ENCODE measurements at places on chromosomes 2 and 18. TPM values are rescaled to one million over a fixed set of nuclear protein-coding genes. Genes with fewer than 3 reads are reported as not detected.

- no peak for ATAC-seq
These were observed 256.4 kb upstream of the NETO1 start for GRCh38 chr18:73124175-73124574.

REL gene
- 4.9 TPM for total RNA-seq

IFIH1 gene
- 10.0 TPM for total RNA-seq

FOXD4L1 gene
- total RNA-seq: 0.29 TPM

- no peak for ATAC-seq
These were observed 154.1 kb downstream of the GALNT14 start for GRCh38 chr2:30984148-30984547.

- ATAC-seq: no peak
These were observed 157.4 kb downstream of the CDH2 start for GRCh38 chr18:28019425-28020108.

- peak; percentile 99 for ATAC-seq
These were observed 29.1 kb upstream of the CSRNP3 start for GRCh38 chr2:165440367-165440766.
